Karpas-422 (cell line): ENCODE measurements at places on chromosomes 3 and 15.

- DNase-seq: peak; percentile 89
These were observed 20.9 kb downstream of the CD276 start for GRCh38 chr15:73704869-73705645.

DNA sequence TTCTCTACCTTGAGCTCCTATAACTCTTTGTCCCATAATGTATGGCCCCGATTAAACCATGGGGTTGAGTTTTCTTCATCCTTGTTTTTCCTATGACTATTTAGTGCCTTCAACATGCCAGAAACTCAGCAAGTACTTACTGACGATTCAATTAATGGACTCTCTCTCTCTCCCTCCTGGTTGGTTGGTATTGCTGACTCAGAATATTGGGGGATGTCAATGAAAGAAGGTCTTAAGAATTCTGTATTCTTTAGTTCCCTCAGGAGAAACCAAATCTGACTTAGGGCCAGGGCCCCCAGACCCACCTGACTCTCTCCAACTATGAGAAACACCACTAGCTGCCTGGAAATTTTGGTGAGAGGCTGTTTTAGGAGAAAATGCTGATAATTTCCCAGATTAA, 40.8 kb downstream of the TM4SF4 start:
- DNase-seq: no peak

DNA sequence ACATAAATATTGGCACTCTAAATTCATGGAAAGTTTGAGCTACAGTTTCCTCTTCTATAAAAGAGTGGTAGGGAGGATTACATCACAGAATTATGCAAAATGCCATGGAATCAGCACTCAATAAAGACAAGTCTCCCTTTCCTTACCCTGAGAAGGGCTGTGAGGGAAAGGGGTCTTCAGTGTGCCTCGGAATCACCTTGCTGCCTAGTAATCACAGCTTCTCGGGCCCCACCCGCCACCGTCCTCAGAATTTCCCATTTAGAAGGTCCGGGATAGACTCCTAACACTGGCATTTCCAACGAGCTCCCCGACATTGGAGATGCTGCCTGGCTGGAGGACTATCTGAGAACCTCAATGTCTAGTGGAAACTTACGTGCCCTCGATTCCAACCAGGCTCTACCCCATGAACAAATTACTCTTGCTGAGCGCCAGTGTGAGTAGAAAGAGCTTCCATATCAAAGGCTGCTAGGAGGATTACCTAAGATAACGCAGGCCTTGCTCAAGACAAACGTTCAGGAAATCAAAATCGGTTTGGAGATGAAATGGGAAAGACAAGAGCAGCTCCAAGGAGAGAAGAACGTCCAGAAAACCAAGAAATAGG, 92.1 kb upstream of the CHD2 start:
- DNase-seq: peak; percentile 56

GRCh38 chr3:134328147-134328591, 46.1 kb downstream of the AMOTL2 start:
- no peak for DNase-seq

GRCh38 chr3:142705198-142705597, 18.6 kb upstream of the TRPC1 start:
- DNase-seq: no peak

GRCh38 chr3:3109407-3110298, 521 bp downstream of the IL5RA start:
- no peak for DNase-seq

GRCh38 chr15:51814606-51815005, 14.8 kb upstream of the TMOD3 start:
- DNase-seq: no peak

- DNase-seq: no peak
These were observed 459.6 kb upstream of the NECTIN3 start for GRCh38 chr3:110612045-110612444.

- DNase-seq: no peak
These were observed 110.3 kb upstream of the ETV5 start for GRCh38 chr3:186219211-186219638.

GRCh38 chr3:134319931-134320330, 54.3 kb downstream of the AMOTL2 start:
- DNase-seq: no peak

GRCh38 chr3:3776607-3777006, 22.6 kb upstream of the LRRN1 start:
- DNase-seq: no peak

- no peak for DNase-seq
These were observed 19.4 kb upstream of the SLC6A1 start for GRCh38 chr3:10973046-10973595.

DNA sequence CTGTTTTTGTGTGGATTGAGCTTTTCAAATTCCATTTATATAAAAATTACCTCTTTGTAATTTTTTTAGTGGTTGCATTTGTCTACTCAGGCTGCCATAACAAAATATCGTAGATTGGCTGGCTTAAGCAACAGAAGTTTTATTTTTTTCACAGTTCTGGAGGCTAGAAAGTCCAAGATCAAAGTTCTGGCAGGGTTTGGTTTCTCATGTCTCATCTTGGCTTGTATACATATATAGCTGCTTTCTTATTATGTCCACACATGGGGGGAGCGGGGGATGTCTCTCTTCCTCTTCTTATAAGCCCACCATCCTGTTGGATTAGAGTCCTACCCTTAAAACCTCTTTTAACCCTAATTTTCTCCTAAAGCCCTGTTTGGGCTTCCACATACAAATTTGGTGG, 28.5 kb downstream of the MGA start:
- no peak for DNase-seq

DNA sequence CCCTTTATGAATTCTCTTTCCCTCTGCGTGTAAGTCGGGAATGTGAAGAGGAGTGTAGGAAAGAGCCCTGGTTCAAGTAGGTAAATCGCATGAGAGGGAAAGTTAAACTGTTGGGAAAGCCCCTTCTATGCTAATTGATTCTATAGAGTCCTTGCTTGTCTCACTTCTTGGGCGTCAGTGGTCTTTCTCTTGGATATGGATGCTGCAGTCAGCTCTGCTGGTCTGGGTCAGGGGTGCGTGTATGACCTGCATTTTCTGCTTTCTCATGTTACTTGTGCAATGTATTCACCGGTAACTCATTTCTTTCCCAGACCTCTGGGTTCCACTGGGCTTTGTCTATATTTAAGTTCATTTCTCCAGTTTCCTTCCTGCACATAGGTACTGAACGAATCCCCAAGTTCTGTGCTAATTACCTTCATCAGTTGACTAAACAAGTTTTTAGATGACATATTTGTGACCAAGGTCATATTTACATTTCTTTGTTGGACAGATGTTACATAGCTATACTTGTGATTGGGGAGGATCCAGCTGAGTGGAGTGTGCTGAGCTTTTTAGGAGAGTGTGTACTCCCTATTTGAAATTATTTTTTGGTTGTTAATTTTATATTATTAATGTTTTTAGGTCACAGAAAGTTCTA, 1.4 kb downstream of the SETD5 start:
- DNase-seq: peak; percentile 70

GRCh38 chr15:38512901-38513300, 51.7 kb downstream of the RASGRP1 start:
- DNase-seq: no peak

DNA sequence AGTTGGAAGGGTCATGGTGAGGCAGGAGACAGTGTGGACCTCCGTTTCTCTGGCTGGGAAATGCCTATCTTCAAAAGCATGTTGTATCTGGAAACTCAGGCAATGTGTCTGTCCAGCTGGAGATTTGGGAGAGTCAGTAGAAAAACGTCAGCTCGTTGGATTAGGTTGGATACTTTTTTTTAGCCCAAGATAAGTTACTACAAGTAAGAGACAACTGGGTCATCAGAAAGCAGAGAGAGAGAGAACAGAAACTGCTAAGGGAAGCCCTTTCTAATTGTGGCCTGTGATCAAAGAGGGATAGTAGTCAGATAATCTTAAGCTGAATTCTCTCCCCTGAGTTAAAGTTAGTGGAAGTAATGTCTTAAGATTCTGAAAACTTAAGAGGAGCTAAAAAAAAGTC, 78.9 kb upstream of the ZNF280D start:
- no peak for DNase-seq

DNA sequence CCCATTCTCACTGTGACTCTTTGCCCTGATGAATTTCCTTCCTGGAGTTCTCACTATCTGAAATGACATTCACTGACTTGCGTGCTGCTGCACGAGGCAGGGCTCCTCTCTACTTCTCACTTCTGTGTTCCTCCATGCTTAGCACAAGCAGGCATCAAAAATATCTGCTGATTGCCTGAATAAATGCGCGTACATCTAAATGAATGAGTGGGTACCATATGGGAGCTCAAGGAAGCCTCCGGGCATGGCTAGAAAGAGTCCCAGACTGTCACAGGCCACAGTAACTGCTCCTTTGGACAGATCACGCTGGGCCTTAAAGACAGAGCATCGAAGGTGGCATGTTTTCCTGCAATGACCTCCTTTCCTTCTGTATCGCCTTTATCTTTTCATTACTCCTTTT, 31.6 kb downstream of the HCN4 start:
- DNase-seq: no peak

- DNase-seq: no peak
These were observed 21.0 kb upstream of the DPH6 start for GRCh38 chr15:35566991-35567390.

DNA sequence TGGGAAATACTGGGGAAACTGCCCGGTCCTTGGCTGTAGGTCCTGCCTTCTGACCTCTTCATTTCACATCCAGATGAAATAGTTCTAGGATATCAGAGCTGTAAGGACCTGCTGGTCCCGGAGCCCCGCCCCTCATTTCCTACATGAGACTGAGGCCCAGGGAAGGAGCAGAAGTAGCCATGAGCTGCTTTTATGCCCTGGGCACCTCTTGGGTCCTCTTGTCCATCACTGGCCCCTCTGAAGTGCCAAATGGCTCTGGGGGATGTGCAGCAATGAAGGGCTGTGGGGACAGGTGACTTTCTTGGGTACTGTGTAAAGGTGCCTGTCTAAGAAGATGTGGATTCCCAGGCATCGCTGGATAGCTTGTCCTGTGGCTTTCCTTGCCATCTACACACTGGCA, 40.3 kb upstream of the ESYT3 start:
- DNase-seq: peak; percentile 14

DNA sequence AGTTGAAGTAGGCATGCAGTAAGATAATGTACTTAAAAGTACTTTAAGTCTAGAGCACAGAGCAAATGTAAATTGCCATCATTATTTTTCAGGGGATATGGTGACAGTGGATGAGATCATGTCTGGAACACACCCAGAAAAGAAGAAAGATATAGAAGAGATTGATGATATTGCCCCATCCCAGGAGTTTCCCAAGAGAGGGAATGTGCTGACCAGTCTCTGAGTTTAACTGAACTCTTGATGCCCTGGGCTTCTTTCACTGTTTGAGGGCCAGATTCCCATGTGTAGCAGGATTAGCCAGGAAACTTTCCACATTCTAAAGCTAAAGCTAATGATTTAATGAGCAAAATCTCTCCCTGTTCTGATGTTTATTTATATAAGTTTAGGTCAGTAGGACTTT, 366.8 kb upstream of the UMPS start:
- DNase-seq: no peak

GRCh38 chr3:157240408-157240807, 80.5 kb upstream of the CCNL1 start:
- no peak for DNase-seq

DNA sequence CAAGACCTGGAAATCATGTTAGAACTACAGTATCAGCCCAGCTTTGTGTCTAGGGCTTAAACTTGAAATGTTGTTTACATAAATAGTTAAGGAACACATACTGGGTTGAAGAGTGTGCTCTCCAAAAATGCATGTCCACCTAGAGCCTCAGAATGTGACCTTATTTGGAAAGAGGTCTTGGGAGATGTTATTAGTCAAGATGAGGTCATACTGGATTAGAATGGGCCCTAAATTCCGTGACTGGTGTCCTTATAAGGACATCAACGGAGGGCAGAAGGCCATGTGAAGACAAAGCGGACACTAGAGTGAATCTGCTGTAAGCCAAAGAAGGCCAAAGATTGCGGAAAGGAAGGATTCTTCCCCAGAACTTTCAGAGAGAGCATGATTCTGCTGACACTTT, 759.2 kb upstream of the CFAP20DC start:
- DNase-seq: no peak

- no peak for DNase-seq
These were observed 67.9 kb downstream of the APBA2 start for GRCh38 chr15:28953573-28954195.

DNA sequence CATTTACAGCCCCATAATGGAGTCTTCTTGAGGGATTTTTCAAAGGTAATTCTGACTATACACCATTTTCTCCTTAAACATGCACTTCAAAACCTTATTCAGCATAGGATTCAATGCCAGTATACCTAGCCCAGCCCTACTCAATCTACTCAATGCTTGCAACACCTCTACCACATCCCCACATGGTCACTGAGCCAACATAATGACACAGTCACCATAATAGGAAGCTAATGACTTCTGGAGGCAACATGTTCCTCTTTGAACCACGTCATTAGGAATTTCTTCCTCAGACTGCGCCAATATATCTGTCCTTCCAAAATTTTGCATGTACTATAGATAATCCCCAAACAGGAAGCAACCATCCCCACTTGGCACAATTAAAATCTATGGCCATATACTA, 153.9 kb upstream of the SETMAR start:
- DNase-seq: no peak

- no peak for DNase-seq
These were observed 119.8 kb downstream of the PDCD6IP start for GRCh38 chr3:33918126-33918756.

GRCh38 chr3:102090721-102091045, 241.4 kb downstream of the NFKBIZ start:
- DNase-seq: no peak

- no peak for DNase-seq
These were observed 7.7 kb downstream of the COMMD2 start for GRCh38 chr3:149744606-149745005.
